ENCODE measurements at places on chromosomes 2 and 18. TPM values are rescaled to one million over a fixed set of nuclear protein-coding genes. Genes with fewer than 3 reads are reported as not detected.

Gene IRS1
- polyA plus RNA-seq = 4.5 TPM

DNA sequence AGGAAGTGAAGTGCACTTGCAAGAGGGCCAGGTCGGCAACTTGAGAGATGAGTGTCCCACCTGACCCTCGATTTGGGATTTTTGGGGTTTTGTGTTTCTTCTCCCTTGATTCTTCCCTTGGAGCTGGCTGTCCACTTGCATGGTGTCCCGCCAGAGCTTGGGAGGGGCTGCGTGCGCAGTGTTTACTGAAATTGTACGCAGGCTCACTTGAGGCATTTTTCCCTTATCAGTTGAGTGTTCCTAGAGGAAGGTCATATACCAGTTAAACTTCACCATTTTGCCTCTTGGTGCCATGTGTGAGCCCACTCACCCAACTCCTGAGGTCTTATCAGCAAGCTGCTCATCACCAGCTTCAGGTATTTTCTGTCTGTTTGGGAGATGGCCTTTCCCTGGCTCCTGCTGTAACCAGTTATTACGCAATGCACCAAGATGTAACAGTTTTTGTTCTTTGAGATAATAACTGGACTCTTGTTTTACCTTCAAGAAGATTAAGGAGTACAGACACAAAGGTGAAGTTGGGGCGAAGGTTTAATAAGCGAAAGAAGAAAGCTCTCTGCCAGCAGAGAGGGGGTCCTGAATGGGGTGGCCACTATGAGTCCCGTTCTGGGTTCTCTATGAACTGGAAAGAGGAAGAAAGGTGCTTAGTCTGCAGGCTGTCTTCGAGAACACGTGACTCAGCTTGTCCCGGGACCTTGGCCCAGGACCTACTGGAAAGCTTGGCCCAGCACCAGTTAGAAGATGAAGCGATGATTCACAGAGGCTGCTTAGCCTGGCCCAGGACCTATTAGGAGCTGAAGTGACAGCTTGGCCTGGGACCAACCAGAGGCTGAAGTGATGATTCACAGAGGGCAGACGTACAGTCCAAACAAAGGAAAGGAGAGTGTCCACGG is 21.5 kb upstream of the TXNL4A start:
- H3K4me1 ChIP-seq = no peaks in the 10 kb centered on the region
- H3K36me3 ChIP-seq = no peaks in the 10 kb centered on the region
- H3K4me3 ChIP-seq = no peak overlapping the region
- H3K27me3 ChIP-seq = no peaks in the 10 kb centered on the region
- no peak for DNase-seq
- H3K27ac ChIP-seq = no peak overlapping the region

DNA sequence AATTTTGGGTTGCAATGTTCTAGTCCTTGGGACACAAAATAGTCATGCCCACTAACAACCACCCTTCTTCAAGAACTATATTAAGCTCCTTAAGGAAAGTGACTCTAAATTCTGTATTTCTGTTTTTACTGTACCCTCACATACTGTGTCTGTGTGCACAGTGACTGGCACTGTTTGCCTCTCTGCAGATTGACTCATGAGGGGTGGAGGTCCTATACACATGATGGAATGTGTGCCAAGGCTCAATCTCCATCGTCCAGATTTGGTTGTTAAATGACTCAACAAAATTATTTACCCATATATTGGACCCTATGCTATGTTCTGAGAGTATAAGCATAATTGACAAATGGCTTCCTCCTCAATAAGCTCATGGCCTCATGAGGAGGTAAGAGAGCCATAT is 126.6 kb upstream of the CWC22 start:
- no peaks in the 10 kb centered on the region for H3K27me3 ChIP-seq
- no peaks in the 10 kb centered on the region for H3K4me1 ChIP-seq
- H3K27ac ChIP-seq = no peak overlapping the region
- H3K4me3 ChIP-seq = no peak overlapping the region
- no peaks in the 10 kb centered on the region for H3K36me3 ChIP-seq

Gene PLCL1
- 13.6 TPM for polyA plus RNA-seq

Gene TMEM131
- polyA plus RNA-seq = 8.0 TPM

DNA sequence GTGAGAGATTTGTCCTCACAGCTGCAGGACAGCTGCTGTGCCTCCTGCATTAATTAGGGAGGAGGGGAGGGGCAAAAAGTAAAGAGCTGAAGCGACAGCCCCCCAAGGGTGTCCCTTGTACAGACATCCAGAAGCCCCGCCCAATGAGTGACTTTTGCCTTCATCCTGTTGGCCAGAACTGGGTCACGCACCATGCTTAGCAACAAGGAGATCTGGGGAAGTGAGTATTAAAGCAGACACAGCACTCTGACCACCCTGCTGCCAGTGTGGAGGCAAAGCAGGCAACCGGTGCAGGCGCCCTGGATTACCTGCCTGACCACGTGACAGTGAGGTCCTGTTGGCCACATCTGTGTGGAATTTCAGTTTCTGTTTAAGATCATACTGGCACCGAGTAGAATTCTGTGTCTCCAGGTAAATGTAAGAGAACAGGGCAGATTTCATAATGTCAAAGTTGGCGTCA is 21.5 kb upstream of the BIN1 start:
- no peaks in the 10 kb centered on the region for H3K27me3 ChIP-seq
- peak; percentile 43 for DNase-seq
- H3K27ac ChIP-seq = no peak overlapping the region
- no peaks in the 10 kb centered on the region for H3K4me1 ChIP-seq
- peak overlapping the region; percentile 33 for H3K4me3 ChIP-seq
- H3K36me3 ChIP-seq = no peaks in the 10 kb centered on the region

DNA sequence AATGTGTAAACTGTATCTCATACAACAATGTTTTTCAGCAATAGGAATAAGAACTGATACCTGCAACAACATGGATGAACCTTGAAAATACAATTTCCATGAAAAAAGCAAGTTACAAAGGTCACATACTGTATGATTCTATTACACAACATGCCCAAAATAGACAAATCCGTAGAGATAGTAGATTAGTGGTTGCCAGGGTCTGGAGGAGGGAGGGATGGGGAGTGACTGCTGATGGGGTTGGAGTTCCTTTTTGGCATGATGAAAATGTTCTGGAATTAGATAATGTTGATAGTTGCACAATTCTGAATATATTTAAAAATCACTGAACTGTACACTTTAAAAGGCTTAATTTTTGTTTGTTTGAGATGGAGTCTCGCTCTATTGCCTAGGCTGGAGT is 33.8 kb downstream of the UBXN4 start:
- H3K4me3 ChIP-seq = no peak overlapping the region
- no peaks in the 10 kb centered on the region for H3K4me1 ChIP-seq
- H3K27me3 ChIP-seq = no peaks in the 10 kb centered on the region
- H3K27ac ChIP-seq = no peak overlapping the region
- peaks cover 28% of the 10 kb centered on the region for H3K36me3 ChIP-seq

Gene GNAL
- polyA plus RNA-seq = 1.8 TPM

DNA sequence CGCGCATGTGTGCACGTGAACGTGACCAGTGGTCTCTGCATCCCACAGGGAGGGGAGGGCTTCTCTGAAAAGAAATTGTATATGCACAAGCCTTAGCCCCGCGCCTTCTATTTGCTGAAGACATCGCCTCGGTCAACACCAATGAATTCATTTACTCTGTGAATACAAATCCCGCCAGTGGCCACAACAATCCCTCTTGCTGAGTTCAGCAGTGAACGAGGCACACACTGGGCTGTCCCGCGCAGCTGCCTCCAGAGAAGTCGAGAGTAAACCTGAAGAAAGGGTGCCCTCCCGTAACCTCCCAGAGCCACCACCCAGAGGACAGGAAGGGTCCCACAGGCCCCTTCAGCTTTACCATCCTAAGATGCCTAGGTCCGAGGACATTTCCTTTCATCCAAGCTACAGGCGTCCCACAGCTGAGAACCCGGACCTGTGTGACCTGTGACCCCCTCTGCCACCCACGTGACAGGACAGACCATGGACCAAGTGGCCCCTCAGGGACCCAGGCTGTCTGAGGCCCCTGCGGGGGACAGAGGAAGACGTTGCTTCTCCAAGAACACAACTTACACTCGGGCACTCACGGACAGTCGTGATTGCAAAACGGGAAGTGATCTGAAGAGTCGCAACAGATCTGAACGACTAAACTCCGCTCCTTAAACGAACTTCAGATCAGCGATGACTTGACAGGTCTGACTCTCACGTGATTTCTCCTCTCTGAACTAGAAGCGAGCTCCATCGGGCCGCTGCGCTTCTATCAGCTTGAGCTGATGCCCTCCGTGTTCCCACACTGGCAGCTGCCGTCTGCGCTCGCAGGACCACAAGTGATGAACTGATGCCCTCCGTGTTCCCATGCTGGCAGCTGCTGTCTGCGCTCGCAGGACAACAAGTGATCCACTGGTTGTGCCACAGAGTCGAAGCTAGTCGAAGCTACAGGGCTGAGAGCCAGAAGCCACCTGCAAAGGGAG is 92.7 kb downstream of the ZNF516 start:
- H3K36me3 ChIP-seq = peaks cover 7% of the 10 kb centered on the region
- peaks cover 2% of the 10 kb centered on the region for H3K4me1 ChIP-seq
- H3K4me3 ChIP-seq = no peak overlapping the region
- peak; percentile 46 for DNase-seq
